Activated CD4-positive, alpha-beta T cell treated with anti-CD3 and anti-CD28 coated beads, Interleukin-2, amount 50 U/mL, for 16 hours (primary cell): ENCODE measurements at places on chromosomes 2 and 18.

GRCh38 chr2:129930451-129930850 lies 49.0 kb upstream of the RAB6C start:
- DNase-seq: no peak

DNA sequence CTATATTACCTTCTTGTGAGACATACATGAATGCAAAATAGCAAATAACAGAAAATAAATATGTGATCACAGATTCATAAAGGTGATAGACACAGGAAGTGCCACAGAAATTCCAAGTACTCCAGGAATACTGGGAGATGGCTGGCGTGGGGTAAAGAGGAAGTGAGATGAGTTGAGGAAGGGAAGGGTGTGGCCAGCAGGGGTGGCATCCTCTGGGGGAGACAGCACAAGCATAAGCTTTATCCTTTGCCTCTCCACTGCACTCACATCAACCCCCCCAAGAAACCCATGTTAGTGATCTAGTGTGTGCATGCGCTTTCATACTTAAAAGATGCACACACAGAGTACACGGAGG lies 94.8 kb upstream of the B3GNT7 start:
- no peak for DNase-seq

- DNase-seq: no peak
Observed at GRCh38 chr2:171149986-171150693, 10.6 kb downstream of the TLK1 start.

DNA sequence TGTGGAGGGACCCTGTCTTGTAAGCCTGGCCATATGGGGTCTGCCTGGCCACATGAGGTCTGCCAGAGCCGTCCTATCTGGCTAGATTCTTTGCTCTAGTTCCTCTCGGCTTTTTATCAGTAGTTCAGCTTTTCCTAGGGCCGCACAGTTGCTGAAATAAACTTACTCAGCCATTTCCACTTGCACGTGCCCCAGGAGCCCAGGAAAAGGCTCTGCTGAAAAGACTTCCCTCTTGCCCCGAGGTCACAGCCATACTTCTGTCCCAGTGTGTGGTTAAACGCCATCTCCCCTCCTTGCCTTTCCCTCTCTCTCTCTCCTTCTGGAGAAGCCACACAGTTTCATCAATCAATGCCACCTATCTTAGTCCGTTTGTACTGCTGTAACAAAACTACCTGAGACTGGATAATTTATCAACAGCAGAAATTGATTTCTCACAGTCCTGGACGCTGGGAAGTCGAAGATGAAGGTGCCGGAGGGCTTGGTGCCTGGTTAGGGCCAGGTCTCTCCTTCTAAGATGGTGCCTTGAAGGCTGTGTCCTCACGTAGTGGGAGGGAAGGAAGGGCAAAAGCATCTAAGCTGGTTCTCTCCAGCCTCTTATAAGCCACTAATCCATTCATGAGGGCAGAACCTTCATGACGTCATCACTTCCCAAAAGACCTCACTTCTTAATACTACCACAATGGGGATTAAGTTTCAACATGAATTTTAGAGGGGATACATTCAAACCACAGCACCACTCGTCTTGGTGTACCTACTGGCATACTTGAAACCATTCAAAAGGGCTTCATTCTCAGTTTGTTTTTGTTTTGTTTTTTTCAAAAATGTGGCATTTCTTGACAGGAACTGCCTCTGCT lies 11.2 kb upstream of the GALM start:
- DNase-seq: no peak

GRCh38 chr18:61973273-61974115 lies 80.7 kb upstream of the RNF152 start:
- DNase-seq: no peak

DNA sequence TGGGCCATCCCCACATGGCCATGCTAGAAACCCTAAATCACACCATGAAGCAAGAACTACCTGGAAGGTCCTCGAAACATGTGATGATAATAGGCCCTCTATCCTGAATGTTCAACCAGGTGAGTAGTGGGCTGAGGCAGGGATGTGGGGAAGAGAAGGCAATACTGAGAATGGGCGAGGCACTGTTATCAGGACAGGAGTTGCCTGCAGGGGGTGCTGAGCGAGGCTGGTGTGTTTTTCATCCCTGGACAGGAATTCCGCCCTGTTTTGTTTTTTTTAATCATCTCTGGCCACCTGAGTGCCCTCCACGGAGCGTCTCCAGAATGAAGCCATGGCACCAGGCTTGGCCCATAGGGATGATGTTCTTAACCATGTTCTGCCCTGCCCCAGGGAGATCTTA lies 103.0 kb upstream of the SOX11 start:
- no peak for DNase-seq

DNA sequence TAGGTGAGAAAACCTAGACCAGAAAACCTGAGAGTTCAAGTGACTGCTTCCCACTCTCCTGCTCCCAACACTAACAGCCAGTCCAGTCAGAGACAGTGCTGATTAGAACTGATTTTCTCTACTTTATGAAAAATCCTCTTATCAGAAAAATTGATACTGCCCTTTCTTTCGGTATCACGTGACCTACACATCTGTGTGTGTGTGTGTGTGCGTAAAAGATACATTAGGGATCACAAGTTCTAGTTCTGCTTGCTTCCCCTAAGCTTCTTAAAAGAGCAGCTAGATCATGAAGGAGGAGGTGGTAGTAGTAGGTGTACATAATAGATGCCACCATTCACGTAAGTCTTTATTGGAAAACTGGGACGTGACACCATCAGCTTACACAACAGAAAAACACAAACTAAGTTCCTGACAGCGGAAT lies 1.5 kb downstream of the ARL5A start:
- DNase-seq: no peak

DNA sequence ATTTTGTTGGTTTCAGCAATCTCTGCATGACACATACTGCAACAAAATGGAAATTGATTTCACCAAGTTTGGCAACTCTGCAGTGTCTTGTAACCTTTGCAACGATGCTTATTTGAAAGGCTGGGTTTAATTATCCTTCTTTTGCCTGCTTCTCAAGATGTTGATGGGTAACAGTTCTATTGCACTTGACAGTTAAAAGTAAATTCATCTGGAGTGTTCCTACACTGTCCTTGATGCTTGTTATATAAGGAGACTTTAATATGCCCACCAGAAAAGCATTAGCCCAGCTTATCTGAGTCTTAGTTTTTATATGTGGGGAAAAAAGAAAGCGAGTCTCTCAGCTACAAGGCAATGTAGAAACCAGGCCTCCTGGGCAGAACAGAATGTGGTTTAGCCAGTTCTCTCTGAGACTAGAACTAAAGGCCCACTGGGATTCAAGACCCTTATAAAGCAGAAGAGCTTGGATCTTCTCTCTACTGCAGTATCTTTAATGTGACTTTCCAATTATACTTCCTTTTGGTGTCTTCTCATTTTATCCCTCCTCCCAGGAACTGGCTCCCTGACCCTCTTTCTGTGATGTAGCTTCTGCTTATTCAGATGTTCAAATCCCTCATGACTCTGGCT lies 106.8 kb upstream of the LYPD6 start:
- DNase-seq: no peak

DNA sequence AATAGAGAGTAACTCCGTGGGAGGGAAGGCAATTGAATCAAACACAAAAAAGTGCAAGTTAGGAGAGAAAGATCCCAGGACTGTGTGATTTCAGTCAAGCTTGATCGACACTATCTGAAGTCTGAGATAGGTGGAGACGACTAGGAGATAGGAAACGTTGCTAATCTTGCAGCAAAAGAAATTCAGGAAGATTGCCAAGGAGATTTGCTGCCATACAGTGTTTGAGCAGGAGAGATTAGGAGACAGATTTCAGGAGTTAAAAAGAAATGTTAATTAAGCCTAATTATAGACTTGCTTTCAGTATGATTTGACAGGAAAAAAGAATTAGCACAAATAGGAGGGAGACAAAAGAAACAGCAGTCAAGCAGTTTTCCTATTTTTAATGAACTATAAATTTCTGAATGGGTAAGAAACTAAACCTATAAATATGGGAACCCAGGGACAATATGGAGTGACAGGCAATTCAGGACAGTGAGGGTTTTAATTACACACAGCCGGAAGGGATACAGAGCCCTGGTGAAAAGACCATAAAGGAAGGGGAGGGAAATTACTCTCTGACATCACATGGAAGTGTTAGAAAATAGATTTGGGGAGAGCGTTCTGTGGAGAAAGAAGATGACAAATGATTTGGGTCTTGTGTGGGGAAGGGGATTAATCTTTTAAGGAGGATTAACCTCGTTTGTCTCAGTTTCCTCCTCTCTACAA lies 72.6 kb downstream of the SUCLG1 start:
- no peak for DNase-seq

GRCh38 chr2:2131075-2131789 lies 199.8 kb downstream of the MYT1L start:
- no peak for DNase-seq

DNA sequence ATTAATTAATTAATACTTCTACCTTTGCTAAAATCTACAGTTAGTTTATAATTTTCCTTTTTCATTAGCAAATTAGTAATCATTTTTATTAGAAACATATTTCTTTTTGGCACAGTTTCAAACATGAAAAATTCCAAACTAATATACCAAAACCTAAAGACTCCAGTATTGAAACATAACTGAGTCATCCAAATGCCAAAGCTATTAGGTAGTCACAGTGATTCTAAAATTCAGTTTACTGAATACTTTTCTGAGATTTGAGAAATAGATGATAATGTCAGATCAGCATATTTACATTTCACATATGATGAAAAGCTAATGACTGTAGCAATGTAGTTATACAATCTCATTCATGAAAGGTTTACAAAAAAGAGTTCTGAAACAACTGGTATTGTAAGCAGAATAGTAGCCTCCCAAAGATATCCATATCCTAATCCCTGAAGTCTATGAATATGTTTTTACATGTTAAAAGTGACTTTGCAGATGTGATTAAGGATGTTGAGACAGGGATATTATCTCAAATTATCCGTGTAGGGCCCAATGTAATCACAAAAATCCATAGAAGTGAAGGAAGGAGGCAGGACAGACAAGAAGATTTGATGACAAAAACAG lies 680.2 kb upstream of the CHAC2 start:
- no peak for DNase-seq
